ENCODE measurements at places on chromosomes 1 and 21. TPM values are rescaled to one million over a fixed set of nuclear protein-coding genes. Genes with fewer than 3 reads are reported as not detected.
A peak's percentile ranks its signal among the peaks of the same experiment; 100 is the strongest.

GRCh38 chr1:3290438-3290837 lies 164.0 kb upstream of the ARHGEF16 start:
- no peaks in the 10 kb centered on the region for H3K36me3 ChIP-seq
- no peak overlapping the region for H3K4me3 ChIP-seq
- no peak overlapping the region for H3K27ac ChIP-seq
- DNase-seq: no peak
- peaks cover 3% of the 10 kb centered on the region for H3K27me3 ChIP-seq

GRCh38 chr1:152859696-152860095 lies at the start of gene LCE7A:
LCE7A (plus strand) TSS chr1:152859996; CDS start chr1:152860698, 702 bp downstream.
- H3K27ac ChIP-seq: no peak within 1 kb of the TSS
- no peak within 1 kb of the TSS for H3K4me3 ChIP-seq
- DNase-seq: no peak
- no peaks in the 10 kb centered on the region for H3K4me1 ChIP-seq

GRCh38 chr1:119878171-119878570 lies 18.1 kb downstream of the ADAM30 start:
- DNase-seq: no peak
- no peak overlapping the region for H3K27ac ChIP-seq
- H3K4me1 ChIP-seq: no peaks in the 10 kb centered on the region
- H3K27me3 ChIP-seq: peaks cover 3% of the 10 kb centered on the region
- H3K36me3 ChIP-seq: no peaks in the 10 kb centered on the region

DNA sequence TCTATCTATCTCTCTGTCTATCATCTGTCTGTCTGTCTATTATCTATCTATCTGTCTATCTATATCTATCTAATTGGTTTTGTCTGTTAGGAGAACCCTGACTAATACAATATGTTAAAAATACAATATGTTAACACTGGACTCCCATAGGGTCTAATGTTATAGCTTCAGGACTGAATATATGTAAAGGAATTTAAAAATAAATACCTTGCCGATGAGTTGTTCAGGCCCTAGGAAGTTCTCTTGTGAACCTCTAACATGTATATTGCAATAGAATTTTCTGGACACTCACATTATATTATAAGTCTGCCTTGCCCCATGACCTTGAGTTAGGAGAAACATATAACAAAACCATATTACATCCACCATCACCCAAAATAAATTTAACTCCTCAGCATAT lies 900.6 kb downstream of the NCAM2 start:
- H3K4me1 ChIP-seq: no peaks in the 10 kb centered on the region
- H3K4me3 ChIP-seq: no peak overlapping the region
- H3K27me3 ChIP-seq: no peaks in the 10 kb centered on the region
- no peak for DNase-seq
- no peaks in the 10 kb centered on the region for H3K36me3 ChIP-seq
- H3K27ac ChIP-seq: no peak overlapping the region

GRCh38 chr1:90154711-90155110 lies 159.8 kb downstream of the ZNF326 start:
- no peak for DNase-seq
- no peak overlapping the region for H3K27ac ChIP-seq
- H3K4me1 ChIP-seq: no peaks in the 10 kb centered on the region
- H3K4me3 ChIP-seq: no peak overlapping the region

DNA sequence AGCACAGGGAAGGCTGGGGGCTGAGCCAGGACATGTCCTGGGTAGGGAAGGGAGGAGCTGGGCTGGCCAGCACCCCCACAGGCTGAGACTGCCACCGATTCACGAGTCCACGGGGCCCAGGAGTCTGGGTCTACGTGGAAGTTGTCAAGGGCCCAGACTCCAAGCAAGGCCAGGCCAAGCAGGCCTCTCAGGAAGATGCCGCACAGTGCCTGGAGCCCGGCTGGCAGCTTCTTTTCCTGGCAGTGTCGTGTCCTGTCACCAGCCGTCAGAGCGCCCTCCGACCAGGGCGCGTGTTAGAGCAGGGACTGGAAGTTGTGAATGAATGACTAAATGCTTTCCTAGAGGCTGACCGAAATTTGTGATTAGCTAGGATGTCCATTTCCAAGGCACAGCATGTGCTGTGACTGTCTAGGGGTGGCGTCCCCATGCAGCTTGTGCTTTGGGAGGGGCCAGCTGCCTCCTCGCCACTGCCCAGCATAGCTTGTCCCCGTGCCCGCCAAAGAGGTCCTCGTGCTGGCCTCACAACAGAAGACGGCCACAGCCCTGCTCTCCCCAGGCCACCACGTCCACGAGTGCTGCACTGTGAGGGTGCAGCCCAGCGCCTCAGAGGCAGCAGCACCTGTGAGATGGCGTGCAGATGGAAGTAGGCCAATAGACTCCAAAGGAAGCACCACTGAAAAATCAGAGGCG lies 147.4 kb upstream of the COL6A1 start:
- no peaks in the 10 kb centered on the region for H3K27me3 ChIP-seq
- DNase-seq: no peak
- no peaks in the 10 kb centered on the region for H3K36me3 ChIP-seq
- H3K4me3 ChIP-seq: no peak overlapping the region
- H3K27ac ChIP-seq: no peak overlapping the region

DNA sequence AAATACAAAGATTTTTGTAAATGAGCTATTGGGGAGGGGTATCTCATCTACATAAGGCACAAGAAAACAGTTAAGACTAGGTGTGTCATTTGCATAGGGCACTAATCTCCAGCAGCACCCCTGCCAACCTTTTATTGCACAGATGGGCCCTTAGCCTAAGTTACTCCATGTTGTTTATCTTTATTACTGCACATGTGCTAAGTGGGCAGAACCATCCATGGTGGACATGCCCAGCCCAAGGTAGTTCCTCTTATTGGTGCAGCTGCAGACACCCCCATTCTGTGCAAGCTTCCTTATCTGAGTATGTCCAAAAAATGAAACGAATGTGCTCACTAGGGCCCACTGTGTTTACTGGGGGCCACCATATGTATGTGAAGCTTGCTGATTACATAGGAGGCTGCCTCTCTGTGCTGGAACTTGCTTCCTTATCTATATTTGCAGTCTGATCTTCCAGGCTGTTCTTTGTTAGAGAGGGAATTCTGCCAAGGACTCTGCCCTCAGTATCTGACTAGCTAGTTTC lies 77.3 kb upstream of the NEK7 start:
- H3K4me1 ChIP-seq: no peaks in the 10 kb centered on the region
- H3K4me3 ChIP-seq: no peak overlapping the region
- no peaks in the 10 kb centered on the region for H3K36me3 ChIP-seq
- no peaks in the 10 kb centered on the region for H3K27me3 ChIP-seq

- no peaks in the 10 kb centered on the region for H3K27me3 ChIP-seq
- H3K36me3 ChIP-seq: peaks cover 8% of the 10 kb centered on the region
- no peak for DNase-seq
- no peak overlapping the region for H3K27ac ChIP-seq
These were observed 878.5 kb downstream of the USP25 start for GRCh38 chr21:16608209-16608830.

DNA sequence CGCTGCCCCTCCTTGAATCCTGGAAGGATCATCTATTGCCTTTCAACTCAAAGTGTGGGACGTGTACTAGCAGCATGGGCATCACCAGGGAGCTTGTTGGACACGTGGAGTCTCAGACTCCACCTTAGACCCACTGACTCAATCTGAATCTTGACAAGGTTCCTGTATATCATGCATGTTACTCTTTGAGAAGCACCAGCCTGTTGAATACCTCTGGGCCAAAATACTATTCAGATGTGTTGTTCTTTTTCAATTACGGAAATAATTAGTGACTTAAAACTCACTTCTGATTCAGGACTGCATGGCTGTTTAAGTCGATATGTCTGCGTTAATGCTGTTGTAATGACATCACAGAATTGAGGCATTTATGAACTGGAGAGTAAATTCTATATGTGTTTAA lies 70.8 kb downstream of the ST6GALNAC3 start:
- H3K4me3 ChIP-seq: no peak overlapping the region
- DNase-seq: no peak
- H3K27me3 ChIP-seq: no peaks in the 10 kb centered on the region
- no peak overlapping the region for H3K27ac ChIP-seq
- peaks cover 22% of the 10 kb centered on the region for H3K4me1 ChIP-seq

GRCh38 chr21:31425138-31425537 lies 81.1 kb upstream of the TIAM1 start:
- no peaks in the 10 kb centered on the region for H3K27me3 ChIP-seq
- DNase-seq: no peak
- H3K4me1 ChIP-seq: peaks cover 12% of the 10 kb centered on the region
- H3K27ac ChIP-seq: no peak overlapping the region
- H3K4me3 ChIP-seq: no peak overlapping the region

DNA sequence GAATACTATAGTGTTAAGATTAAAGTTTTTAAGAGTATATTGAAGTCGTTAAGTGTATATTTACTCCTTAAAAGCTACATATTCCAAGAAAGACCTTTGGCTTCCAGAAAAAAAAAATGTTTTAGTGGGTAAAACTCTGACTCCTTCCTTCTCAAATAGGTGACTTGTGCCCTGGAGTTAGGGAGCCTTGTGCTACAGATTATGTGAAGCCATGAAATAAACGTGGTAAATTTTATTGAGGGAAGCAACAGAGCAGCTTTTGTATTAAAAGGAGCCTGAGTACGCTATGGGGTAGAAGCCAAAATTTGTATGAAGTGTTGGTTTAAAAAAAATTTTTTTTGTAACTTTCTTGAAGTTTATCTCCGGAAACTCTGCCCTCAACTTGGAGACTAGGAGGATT lies 994 bp downstream of the RO60 start:
- no peaks in the 10 kb centered on the region for H3K27me3 ChIP-seq
- H3K4me1 ChIP-seq: peaks cover 36% of the 10 kb centered on the region
- peak overlapping the region; percentile 98 for H3K4me3 ChIP-seq
- DNase-seq: no peak
- peaks cover 7% of the 10 kb centered on the region for H3K36me3 ChIP-seq

GRCh38 chr1:224745924-224746323 lies 129.8 kb downstream of the CNIH3 start:
- H3K4me1 ChIP-seq: peaks cover 4% of the 10 kb centered on the region
- no peak for DNase-seq
- no peak overlapping the region for H3K27ac ChIP-seq
- no peak overlapping the region for H3K4me3 ChIP-seq

DNA sequence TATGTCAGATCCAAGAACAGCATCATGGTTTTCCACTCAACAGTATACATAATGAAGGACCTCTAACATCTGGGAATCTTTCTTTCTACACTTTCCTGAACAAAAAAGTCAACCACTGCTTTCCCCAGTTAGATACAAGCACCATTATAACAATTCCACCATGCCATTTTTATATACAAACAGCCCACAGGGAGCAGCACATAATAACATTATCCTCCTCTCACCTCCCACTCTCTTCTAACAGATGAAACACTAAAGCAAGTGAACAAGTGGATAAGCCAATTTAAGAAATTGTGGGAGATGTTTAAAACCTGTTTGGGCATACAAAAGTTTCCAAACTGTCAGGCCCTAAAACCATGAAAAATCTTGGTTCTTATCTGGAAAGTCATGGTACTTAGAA lies 29.4 kb upstream of the PRRC2C start:
- no peaks in the 10 kb centered on the region for H3K36me3 ChIP-seq
- no peak overlapping the region for H3K4me3 ChIP-seq
- H3K27ac ChIP-seq: no peak overlapping the region
- no peaks in the 10 kb centered on the region for H3K4me1 ChIP-seq
- H3K27me3 ChIP-seq: no peaks in the 10 kb centered on the region
- DNase-seq: no peak

GRCh38 chr21:43308815-43309283 lies 118.1 kb downstream of the SIK1 start:
- H3K36me3 ChIP-seq: no peaks in the 10 kb centered on the region
- H3K27me3 ChIP-seq: no peaks in the 10 kb centered on the region
- H3K27ac ChIP-seq: no peak overlapping the region
- DNase-seq: no peak

- no peaks in the 10 kb centered on the region for H3K27me3 ChIP-seq
- DNase-seq: peak; percentile 16
- H3K36me3 ChIP-seq: no peaks in the 10 kb centered on the region
- peak overlapping the region; percentile 75 for H3K4me3 ChIP-seq
These were observed 115.8 kb upstream of the SPAG17 start for GRCh38 chr1:118300808-118301207.

DNA sequence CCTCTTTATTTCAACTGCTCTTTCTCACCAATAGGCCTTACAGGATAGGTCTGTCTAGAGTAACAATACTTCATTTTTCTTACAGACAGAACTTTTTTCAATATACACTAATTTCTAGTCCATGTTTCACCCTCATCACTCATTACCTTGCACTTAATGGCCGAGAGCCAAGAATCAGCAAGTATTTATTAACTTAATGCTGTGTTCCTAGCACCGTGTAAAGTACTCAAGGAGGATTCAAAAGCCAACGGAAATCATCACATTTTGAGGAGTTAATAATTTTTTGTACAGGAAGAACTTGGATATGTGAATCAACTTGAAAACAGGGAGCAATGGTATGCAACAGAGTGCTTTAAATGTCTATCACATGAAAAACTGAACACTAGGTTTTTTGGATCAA lies 102.0 kb downstream of the PTPN14 start:
- H3K27me3 ChIP-seq: no peaks in the 10 kb centered on the region
- H3K27ac ChIP-seq: no peak overlapping the region
- no peak overlapping the region for H3K4me3 ChIP-seq
- H3K36me3 ChIP-seq: peaks cover 6% of the 10 kb centered on the region
- peaks cover 28% of the 10 kb centered on the region for H3K4me1 ChIP-seq

DNA sequence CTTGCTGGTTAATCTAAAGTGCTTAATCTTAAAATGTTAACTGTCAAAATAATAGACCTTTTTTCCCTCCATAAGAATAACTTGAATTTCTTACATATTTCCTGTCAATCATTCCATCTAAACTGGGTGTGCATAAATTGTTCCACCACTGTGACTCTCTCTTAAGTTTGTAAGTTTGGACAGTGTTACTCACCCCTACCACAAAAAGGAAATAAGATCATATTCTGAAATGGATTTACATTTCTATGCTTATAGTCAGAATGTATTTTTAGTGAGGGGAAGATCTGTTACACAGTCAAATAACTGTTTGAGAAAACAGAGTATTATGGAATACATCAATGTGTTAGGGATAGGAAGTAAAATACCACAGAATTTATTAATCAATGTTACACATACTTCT lies 109.6 kb upstream of the DPYD start:
- H3K27ac ChIP-seq: no peak overlapping the region
- peaks cover 9% of the 10 kb centered on the region for H3K27me3 ChIP-seq
- no peak overlapping the region for H3K4me3 ChIP-seq
- no peak for DNase-seq
- H3K4me1 ChIP-seq: no peaks in the 10 kb centered on the region

The MTF2 gene
- total RNA-seq: 83.5 TPM

The CLCA1 gene
- not detected for total RNA-seq

The DFFA gene
- total RNA-seq: 54.0 TPM

The C1orf87 gene
- not detected for total RNA-seq
